CD4-positive, alpha-beta T cell treated with Interleukin-21 for 1 hour (primary cell): ENCODE measurements at places on chromosomes 13 and 19.
A peak's percentile ranks its signal among the peaks of the same experiment; 100 is the strongest.

- DNase-seq: peak; percentile 36
Observed at GRCh38 chr19:15672580-15673175, at the start of gene CYP4F12. CYP4F12 (plus strand) TSS chr19:15673087; CDS start chr19:15673530, 443 bp downstream.

DNA sequence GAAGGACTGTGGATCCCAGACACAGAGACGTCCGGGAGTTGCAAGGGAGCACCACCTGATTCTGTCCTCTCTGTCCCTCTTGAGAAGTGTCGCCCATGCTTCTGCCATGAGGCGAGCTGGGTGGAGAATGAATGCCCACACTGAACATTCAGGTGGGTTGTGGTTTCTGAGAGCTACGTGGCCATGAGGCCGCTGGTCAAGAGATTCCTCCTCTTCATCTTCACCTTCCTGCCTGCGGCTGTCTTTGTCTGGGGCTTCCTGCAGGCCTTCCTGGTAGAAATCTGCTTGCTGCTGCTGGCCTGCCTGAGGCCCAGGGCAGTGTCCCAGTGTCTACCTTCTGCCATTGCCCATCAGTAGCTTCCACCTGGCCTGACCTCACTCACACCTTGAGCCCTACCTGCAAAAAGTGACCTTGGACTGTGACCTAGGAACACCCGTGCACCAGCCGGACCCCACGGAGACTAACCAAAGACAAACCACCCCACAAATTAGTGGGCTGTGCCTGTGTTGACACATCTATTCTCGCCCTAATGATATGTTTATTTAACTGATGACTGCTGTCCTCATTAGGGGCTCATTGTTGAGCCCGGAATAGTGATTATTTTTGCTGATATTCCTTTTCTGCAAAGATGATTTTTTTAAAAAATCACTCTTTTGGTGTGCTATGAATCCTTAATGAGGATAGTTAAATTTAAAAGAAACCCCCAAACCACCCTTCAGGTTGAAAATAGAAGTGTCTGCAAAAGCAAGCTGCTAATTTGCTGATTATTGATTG is 38.7 kb upstream of the ZNF536 start:
- DNase-seq: no peak

DNA sequence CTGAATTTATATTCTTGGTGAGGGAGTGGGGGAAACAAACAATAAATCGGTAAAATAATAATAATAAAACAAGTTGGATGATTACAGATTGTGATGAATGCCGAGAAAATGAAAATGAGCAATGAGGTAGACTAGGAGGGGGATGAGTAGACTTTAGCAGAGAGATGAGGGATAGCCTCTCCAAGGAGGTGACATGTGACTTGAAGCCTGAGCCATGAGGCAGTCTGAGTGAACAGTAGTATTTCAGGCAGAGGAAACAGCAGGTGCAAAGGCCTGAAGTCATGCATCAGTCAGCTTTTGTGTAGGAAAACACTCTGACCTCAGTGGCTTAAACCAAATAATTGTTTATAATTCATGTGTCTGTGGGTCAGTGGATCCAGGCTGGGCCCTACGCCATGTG is 4.6 kb downstream of the ZNF135 start:
- DNase-seq: no peak

DNA sequence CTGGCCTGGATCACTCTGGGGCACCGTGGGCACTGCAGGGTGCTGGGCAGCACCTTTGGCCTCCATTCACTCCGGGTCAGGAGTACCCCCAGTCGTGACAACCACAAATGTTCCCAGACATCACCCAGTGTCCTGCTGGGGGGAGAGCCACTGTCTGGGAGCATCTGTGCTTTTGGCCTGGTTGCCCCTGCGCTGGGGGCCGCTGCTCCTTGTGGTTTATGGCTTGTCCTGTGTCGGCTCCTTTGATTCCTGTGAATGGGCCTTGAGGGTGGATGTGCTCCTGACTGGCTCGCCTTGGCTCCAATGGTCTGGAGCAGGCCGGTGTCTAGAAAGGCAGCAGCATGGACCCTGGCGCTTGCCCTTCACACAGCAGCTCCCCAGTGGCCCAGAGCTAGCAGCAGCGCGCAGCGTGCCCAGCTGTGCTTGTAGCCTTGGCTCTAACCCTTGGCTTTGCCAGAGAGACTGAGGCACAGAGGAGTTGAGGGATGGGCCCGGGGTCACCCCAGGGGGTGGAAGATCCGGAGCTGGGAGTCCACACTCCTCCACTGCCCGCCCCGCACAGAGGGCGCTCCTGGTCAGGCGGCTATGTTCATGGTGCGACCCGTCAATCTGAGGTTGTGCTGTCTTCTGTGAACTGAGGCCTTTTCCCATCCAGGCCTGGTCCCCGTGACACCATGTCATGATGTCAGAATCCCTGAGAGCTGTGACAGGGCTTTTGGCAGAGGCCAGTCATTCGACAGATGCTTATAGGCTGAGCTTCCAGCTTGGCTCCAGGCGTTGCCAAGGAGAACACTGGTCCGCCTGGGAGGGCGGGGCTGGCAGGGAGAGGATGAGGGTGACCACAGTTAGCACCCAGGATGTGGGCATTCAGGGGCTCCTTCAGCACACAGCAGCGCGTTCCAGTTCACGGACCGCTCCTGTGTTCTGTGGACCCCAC is 4.1 kb downstream of the DAZAP1 start:
- peak; percentile 62 for DNase-seq

- no peak for DNase-seq
Observed at GRCh38 chr13:97339988-97340749, 93.8 kb upstream of the RAP2A start.

DNA sequence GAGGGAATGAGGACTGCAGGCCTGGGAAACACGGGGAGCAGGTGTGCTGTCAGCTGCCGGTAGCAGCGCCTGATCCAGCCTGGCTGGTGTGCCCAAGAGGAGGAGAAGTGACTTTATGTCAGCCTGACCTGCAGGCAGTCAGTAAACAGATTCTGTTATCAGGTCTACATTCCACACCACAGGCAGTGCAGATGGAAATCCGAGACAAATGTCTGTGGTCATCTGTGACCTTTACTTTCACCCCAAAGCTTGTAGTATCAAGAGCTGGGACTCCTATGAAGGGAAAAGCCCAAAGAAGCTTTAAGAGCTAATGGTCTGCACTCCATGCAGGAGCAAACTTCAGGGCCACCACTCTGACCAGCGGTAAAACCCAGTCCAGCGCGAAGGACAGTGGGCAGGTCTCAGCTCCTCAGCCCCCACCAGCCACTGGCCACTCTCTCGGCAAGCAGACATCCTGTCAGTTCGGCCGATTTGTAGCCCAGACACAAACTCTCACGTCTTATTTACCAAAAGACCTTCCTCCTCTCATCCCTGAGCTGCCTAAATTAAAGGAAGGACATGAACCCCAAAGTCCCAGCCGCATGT is 7.7 kb downstream of the EPS15L1 start:
- DNase-seq: no peak
